Motor neuron (in vitro differentiated cells): ENCODE measurements at places on chromosomes 2 and 18. TPM values are rescaled to one million over a fixed set of nuclear protein-coding genes. Genes with fewer than 3 reads are reported as not detected.
A peak's percentile ranks its signal among the peaks of the same experiment; 100 is the strongest.

GTF3C2 gene
- 31.1 and 32.7 TPM in 2 replicates for total RNA-seq

MATN3 gene
- total RNA-seq, result 0.41 and 0.48 TPM in 2 replicates

ST8SIA3 gene
- 18.4 and 20.7 TPM in 2 replicates for total RNA-seq

DNA sequence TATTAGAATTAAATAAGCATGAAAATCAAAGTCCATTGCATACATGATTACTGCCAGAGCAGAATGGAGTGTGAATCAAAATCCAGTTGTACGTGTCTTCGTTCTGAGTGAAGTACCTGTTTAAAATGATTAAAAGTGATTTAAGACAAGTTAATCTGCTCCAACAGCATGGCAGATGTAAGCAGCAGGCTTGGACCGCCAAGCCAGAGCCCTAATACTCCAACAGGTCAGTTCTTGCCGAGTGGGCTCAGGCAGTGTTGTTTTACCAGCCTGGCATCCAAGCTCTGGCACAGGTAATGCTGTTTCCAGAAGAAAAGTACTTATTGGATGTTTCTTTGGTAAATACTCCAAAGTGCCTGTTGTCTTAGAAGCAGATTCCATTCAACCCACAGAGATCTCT, 171.4 kb upstream of the EPAS1 start:
- ATAC-seq, result no peak

- ATAC-seq, result no peak
Measured at GRCh38 chr2:16071865-16072637, 131.7 kb downstream of the MYCN start.

GRCh38 chr2:36819095-36819711, 122.7 kb downstream of the VIT start:
- ATAC-seq, result no peak

DNA sequence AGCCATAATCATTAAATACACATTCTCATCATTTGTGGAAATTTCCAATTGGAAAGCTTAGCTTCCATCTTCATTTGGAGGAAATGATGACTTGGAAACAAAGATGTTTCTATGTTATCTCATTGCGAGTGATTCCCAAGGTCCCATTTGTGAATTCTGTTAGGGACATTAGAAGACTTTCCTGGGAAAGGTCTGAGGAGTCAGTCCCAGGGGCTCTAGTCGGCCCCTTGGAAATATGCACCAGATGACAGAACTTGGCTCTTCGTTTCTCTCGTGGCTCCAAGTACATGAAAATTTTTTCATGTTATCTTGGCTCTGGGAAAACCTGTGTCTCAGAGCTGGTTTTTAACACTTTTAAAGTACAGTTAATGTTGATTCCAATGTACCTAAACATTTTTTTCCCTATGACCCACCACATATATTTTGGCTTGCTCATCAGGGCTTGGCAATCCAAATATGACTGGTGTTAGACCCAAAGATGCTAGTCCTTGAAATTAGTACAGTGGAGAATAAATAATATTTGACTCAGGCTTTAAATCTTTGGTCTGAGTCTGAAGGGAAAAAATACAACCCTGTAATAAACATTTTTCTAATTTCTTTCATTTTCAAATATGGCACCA, 15.4 kb upstream of the CAVIN2 start:
- ATAC-seq, result no peak

DNA sequence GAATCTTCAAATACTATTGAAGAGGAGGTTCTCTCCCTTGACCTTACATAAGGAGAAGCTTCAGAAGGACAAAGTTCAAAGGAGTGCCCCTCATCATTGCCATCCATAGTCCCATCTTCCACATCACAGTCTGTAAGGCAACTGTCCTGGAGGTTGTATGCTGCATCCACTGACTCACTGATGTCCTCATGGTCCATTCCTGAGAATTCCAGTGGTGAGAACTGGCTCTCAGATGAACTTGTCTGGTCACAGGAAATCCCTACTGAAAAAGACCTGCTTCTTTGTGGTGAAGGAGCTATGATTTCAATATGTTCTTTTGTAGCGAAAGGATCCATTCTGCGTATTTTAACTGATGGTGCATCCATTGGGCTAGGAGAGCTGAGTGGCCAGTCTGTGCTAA, 52.2 kb downstream of the EIF2AK3 start:
- ATAC-seq, result no peak

DNA sequence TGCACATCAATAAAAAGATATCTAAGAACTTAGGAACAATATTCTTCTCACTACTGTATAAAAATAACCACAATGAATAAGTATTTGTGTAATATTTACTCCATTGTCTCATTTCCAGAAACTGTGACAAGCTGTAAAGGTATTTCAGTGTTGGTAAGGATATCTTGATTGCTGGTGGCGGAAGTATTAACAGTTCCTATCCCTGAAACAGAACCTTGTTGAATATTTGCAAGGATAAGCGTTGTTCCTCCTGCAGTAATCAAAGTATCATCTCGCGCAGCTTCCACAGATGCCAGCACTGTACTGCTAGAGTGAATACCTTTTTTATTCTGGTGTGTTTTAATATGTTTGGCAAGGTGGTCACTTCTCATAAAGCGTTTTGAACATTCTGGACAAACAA, 55.3 kb downstream of the SP3 start:
- ATAC-seq, result no peak

DNA sequence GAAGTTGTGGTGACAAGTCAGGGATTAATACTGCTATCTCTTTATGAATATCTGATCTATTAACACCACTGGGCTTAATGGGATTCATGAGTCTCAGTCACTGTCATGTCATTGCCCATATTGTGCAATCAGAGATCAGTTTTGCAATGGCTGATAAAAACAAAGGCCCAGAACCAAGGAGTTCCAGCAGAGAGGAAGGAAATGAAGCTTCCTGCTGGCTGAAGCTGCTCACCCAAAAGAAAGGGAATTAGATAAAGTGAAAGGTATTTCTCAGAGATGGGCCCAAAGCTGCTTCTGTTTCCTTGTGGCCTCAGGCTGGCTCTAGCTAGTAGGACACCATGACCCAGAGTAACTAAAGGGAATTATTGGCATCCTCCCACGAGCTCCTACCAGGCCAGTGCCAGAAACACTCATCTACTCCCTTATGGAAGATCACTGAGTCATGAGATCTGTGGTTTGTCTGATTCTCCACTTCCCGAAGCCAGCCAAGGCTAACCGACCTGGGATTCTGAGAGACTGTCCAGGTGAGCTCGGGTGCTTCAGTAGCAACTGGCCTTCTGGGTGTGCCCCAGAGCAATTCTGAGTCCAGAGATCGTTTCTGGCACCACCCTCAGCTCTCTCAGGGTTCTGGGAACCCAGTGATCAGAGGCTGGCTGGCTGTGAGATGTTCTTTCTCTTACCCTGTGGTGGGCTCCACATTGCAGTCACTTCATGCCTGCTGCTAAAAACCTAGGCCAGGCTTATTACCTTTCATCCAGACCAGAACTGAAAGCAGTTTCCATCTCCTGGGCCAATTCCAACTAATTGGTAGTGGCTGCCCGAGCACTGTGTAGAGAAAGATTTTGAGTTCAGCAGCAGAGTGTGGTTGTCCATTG, 129.5 kb upstream of the PELI1 start:
- no peak for ATAC-seq

- ATAC-seq, result peak; percentile 91
Measured at GRCh38 chr2:3493615-3494007, 25.7 kb downstream of the ADI1 start.

DNA sequence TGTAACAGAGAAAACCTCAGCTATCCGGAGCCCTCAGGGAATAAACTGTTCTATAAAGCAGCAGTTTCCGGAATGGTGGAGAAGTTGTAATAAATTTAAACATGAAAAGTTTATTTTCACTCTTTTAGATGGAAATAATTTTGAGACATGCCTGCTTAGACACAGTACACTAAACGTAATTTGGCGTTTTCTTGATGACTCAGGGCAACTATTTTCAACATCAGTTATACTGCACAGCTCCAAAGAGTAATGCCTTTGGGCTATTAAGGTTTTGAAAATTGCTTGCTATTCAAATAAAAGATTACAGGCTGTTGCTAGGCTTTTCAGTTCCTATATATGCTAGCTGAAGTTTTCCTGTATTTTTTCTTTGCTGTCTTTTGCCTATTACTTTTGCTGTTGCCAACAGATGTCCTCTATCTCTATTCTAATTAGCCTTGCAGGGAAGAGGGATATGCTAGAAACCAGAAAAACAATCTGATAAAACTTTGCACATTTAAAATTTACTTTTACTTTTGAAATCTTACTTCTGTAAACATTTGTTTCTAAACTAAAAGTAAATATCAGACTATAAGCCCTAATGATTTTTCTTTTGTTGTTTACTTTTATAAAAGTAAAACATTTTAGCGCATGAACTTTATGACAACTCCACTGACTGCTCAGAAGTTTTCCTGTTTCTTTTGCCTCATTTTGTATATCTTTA, 113.4 kb upstream of the WDSUB1 start:
- no peak for ATAC-seq

- no peak for ATAC-seq
Measured at GRCh38 chr18:34219651-34220050, 5.1 kb downstream of the NOL4 start.

GRCh38 chr2:95295376-95295775, 1.8 kb upstream of the KCNIP3 start:
- no peak for ATAC-seq

- no peak for ATAC-seq
Measured at GRCh38 chr2:227701556-227701955, 16.3 kb downstream of the SLC19A3 start.

GRCh38 chr2:200305797-200306195, 697 bp upstream of the SPATS2L start:
- peak; percentile 8 for ATAC-seq

DNA sequence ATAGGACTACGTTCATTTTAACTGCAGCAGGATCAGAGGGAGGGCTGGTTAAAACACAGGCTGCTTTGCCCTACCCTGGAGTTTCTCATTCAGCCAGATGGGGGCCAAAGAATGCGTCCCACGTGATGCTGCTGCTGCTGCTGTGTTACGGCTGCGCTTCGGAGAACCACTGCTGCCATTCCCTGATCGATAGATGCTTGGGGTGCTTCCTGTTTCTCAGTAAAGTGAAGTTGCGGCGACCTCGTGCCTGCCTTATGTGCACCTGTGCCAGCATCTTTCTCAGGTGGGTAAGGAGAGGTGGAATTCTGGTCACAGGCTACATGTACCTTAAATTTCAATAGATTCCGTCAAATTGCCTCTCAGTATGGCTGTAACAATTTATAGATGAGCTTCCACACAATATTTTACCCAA, 24.7 kb upstream of the TOGARAM2 start:
- peak; percentile 63 for ATAC-seq

GRCh38 chr2:80280598-80280997, 24.0 kb downstream of the LRRTM1 start:
- ATAC-seq, result no peak
